ENCODE measurements at places on chromosomes 6 and 20.

DNA sequence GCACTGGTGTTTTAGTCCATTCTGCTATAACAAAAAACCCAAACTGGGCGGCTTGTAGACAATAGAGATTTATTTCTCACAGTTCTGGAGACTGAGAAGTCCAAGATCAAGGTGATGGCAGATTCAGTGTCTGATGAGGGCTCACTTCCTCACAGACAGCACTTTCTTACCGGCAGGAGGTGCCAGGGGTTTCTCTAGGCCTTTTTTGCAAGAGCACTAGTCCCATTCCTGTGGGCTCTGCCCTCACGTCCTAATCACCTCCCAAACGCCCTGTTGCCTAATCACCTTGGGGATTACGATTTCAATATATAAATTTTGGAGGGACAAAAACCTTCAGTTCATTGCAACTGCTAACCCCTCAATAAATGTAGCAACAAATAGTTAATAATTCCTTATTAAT, 140.0 kb upstream of the SGK1 start:
- DNase-seq: no peak

GRCh38 chr6:5786969-5787720, 219.6 kb downstream of the NRN1 start:
- DNase-seq: no peak

- DNase-seq: no peak
Observed at GRCh38 chr6:151276112-151276740, 36.5 kb downstream of the AKAP12 start.

GRCh38 chr20:1818895-1819294, 76.3 kb upstream of the SIRPA start:
- no peak for DNase-seq

DNA sequence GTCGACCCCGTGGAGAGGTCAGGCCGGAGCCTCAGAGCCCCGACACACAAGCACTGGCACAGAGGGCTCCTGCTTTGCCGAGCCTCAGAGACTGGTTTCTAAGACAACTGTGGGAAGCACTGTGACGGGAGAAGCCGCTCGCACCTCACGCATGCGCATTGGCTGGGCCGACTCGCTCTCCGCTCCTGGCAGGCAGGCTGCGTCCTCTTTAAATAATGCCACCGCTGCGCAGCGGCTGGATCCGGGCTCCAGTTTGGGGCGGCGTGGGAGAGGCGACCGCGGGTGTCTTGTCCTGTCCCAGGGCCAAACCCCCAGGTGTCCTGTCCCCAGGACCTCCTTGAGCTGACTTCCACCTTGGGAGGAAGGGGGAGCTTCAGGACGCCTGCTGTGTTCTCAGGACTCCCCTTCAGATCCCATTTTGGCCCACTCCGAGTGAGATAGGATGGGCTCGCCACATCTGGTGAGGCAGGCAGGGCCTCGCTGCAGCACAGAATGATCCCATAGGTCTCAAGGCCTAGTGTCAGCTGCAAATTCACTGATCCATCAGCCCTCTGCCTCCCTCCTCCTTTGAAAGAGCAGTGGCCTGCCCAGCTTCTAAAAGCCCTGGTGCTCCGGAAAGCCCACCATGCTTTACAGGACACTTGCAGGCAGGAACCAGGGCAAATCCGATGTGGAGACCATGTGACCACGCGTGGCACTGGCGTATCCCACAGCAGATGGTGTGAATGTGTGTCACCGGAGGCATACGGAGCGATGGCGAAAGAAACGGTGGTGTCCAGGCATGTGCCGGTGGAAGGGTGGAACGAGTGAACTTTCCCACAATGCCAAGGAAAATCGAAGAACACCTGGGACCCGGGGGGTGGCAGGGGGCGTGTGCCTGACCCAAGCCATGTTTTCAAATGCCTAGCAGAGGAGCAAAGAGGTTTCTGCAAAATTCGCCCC, 169.3 kb upstream of the ZNF337 start:
- DNase-seq: peak; percentile 47

DNA sequence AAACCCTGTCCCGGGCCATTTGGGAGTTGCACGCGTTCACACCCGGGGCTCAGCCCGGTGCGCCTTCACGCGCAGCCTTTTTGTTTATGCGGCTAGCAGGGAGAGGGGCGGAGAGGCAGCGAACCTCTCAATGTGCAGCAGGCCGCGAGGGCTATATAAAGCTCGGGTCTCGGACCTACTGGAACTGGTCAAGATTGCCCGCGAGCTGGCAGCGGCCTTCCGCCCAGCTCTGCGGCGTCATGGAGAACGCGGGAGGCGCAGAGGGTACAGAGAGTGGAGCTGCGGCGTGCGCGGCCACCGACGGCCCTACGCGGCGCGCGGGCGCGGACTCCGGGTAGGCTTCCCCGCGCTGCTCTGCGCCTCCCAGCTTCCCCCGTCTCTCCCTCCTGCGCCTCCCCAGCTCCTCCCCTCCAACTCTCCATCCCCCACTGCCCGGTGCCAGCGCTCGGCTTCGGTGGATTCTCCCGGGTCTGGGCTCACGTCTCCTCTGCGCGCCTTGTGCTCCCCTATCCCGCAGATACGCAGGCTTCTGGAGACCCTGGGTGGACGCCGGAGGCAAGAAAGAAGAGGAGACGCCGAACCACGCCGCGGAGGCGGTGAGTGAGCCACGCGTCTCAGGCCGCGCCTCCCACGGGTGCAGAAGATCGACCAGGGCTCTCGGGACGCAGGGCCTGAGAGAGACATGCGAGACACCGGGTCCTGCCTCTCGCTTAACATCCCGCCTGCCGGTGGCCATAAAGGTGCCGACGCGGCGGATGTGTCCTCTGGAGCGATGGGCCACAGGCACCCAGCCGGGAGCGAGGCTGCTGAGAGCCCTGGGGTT, at the start of gene RIPPLY2:
Gene RIPPLY2, plus strand, starts transcription at position 183 of the 823 bp plus-strand sequence. Its CDS starts 57 bp downstream, at position 240.
- no peak for DNase-seq

DNA sequence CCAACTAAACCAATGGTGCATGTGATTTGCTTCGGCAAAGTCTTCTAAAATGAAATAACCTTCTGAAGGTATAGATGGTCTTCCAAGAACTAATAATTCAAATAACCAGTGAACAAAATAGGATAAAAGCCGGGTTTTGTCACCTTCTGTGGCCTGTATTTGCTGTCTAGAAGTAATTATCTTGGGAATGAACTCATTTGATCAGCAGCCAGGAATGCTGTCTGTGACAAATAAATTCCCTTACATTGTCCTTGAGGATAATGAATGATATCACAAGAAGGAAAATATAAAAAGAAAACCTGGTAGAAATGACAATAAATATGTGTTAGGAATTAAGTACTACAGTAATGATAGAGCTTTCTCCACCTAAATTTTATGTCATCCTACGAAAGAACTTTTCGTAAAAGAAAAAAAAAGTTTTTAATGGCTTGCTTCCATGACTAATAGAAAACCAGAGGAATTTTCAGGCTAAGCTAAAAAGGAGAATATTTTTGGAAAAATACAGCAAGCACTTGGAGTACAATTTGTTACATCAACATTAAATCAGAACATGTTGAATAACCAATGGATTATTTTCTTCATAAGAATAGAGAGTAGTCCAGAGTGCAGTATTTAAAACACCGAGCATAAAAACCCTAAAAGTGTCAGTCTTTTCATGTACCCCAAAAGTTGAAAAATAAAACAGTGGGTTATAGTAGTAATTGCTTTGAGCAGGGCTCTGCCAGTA, 247.7 kb downstream of the TBC1D7 start:
- no peak for DNase-seq

DNA sequence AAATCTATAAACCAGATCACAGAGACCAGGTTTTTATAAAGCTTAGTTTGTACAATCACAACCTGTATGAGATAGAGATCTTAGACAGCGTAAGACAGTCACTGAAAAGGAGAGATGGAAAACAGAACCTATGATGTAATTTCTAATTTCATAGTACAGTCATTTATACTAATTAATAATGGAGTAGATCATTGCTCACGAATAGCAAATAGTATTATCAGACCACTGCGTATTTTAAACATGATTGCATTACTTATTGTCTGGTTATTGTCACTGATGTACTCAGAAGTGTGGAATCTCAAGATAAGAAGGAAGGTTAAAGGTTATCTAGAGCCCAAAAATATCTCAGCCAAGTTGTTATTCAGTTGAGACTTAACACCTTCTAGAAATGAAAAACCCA, 115.6 kb downstream of the KHDC1L start:
- no peak for DNase-seq

GRCh38 chr6:103570431-103570830, 1289.3 kb downstream of the HACE1 start:
- no peak for DNase-seq

GRCh38 chr20:10672624-10673127, 1.1 kb downstream of the JAG1 start:
- no peak for DNase-seq

GRCh38 chr20:32036716-32037485, 15.1 kb upstream of the HCK start:
- DNase-seq: no peak

GRCh38 chr20:20073801-20074371, 21.6 kb downstream of the CFAP61 start:
- DNase-seq: no peak

DNA sequence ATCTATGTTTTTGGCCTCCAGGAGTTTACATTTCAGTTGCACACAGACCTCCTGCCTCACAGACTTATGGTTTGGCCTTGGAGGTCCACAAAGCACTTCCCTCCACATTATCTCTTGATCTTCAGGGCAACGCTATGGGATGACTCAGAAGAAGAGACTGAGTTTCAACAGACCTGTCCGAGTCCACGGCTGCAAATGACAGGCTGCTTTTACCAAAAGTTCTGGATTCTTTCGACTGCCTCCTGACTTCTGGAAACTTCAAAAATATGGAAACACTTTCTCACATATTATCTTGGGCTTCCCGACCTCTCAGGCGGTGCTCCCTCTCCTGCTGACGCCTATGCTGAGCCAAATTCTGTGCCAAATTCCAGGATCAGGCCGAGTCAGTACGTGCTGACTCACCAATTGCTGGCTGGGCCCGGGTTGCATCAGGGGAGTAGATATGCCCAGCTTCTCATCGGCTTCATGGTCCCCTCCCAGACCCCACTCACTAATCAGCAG, 190.2 kb downstream of the BMP7 start:
- DNase-seq: no peak

GRCh38 chr6:113299531-113299930, 557.6 kb upstream of the MARCKS start:
- DNase-seq: no peak

GRCh38 chr20:43721429-43722152, 5.2 kb downstream of the GTSF1L start:
- no peak for DNase-seq

GRCh38 chr6:19803331-19804204, 33.6 kb upstream of the ID4 start:
- DNase-seq: no peak

DNA sequence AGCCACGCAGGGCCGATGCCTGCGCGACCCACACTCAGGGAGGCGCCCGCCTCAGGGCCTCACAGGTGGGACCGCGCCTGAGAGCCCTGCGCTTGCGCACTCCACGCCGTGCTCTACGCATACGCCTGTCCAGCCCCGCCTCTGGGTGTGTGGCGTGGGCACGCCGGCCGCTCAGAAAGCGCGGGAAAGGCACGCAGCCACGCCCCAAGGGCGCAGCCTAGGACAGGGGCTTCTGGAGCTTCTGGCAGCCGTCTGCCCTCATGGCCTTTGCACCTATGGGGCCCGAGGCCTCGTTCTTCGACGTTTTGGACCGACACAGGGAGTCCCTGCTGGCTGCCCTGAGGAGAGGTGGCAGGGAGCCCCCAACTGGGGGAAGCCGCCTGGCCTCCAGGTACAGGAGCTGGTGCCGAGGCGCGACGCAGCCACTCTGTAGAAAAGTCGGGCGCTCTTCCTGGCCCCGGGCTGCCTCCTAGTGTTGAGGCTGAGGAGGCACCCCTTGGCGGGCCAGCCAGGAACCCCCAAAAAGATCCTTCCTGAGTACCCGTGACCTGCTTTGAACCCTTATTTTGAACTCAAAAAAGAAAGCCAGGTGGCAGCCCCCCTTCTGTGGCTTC, at the start of gene SPO11:
Gene SPO11, plus strand, starts transcription at position 196 of the 614 bp plus-strand sequence. Its CDS starts 65 bp downstream, at position 261.
- no peak for DNase-seq

- DNase-seq: no peak
Observed at GRCh38 chr20:50682065-50682464, 9.3 kb downstream of the RIPOR3 start.

GRCh38 chr6:21596145-21596948, 2.8 kb downstream of the SOX4 start:
- DNase-seq: no peak

- DNase-seq: no peak
Observed at GRCh38 chr6:42128460-42129359, 13.7 kb downstream of the C6orf132 start.

Data from stimulated activated CD4-positive, alpha-beta T cell treated with anti-CD3 and anti-CD28 coated beads, Interleukin-1b, Interleukin-23, amount 100 ng/mL, for 24 hours (primary cell).